ENCODE measurements at places on chromosomes 4 and X.

DNA sequence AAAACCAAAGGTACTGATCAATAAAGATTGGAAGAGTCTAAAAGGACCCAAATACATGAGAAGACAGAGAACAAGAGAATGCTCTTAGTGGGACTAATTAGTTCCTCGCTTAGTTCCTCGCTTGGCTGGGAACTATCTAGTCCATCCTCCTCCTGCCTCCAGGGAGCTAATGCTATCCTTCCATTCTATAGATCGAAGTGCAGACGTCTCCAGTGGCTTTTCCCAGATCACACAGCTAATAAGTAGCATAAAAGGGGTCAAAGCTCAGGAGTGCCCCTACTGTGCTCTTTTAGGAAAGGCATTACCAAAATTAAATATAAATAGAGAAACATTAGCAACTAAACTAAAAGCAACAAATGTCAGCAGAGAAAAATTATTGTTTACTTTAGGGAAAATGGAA is 42.3 kb upstream of the PPARGC1A start:
- H3K27me3 ChIP-seq: no peaks in the 10 kb centered on the region
- no peaks in the 10 kb centered on the region for H3K4me1 ChIP-seq
- no peak overlapping the region for H3K27ac ChIP-seq

- no peak overlapping the region for H3K4me3 ChIP-seq
- no peaks in the 10 kb centered on the region for H3K4me1 ChIP-seq
- no peaks in the 10 kb centered on the region for H3K27me3 ChIP-seq
- H3K36me3 ChIP-seq: peaks cover under 1% of the 10 kb centered on the region
- H3K27ac ChIP-seq: no peak overlapping the region
- no peak for DNase-seq
Measured at GRCh38 chr4:184751585-184751956, 17.7 kb upstream of the CENPU start.

DNA sequence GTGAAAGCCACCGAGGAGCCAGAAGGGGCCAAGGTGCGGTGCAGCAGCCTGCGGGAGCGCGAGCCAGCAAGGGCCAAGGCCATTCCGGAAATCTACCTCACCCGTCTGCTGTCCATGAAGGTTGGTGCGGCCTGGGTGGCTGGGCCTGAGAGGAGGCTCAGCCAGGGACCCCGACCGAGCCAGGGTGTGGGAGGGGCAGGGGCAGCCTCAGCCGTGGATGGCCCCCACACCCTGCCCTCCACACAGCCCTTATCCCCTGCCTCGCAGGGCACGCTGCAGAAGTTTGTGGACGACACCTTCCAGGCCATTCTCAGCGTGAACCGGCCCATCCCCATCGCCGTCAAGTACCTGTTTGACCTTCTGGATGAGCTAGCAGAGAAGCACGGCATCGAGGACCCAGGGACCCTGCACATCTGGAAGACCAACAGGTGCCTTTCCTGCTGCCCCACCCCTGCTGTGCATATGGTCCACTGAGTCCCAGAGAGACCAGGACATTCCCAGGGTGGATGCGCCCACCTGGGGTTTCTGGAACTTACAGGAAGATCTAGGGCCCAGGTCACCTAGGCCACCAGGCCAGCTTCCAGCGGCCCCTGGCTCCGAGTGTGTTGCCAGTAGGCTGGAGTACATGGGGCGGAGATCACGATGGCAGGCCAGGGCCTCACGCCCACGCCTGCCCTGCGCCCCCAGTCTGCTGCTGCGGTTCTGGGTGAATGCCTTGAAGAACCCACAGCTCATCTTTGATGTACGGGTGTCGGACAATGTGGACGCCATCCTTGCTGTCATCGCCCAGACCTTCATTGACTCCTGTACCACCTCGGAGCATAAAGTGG is 3.4 kb upstream of the SRPK3 start:
- no peak overlapping the region for H3K27ac ChIP-seq
- DNase-seq: no peak
- H3K36me3 ChIP-seq: no peaks in the 10 kb centered on the region
- no peaks in the 10 kb centered on the region for H3K27me3 ChIP-seq
- no peak overlapping the region for H3K4me3 ChIP-seq

DNA sequence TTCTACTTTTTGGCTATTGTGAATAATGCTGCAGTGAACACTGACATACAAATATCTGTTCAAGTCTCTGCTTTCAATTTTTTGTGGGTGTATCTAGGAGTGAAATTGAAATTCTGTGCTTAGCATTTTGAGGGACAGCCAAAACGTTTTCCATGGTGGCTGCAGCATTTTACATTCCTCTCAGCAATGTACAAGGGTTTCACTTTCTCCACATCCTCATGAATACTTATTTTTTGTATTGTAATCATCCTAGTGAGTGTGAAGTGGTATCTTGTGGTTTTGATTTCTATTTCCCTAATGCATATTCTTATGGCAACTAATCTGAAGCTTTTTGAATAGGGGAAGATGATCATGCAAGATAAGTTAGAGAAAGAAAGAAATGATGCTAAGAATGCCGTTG is 40.3 kb downstream of the HSPA4L start:
- no peak overlapping the region for H3K27ac ChIP-seq
- H3K36me3 ChIP-seq: no peaks in the 10 kb centered on the region
- peaks cover 2% of the 10 kb centered on the region for H3K27me3 ChIP-seq
- H3K4me3 ChIP-seq: no peak overlapping the region

DNA sequence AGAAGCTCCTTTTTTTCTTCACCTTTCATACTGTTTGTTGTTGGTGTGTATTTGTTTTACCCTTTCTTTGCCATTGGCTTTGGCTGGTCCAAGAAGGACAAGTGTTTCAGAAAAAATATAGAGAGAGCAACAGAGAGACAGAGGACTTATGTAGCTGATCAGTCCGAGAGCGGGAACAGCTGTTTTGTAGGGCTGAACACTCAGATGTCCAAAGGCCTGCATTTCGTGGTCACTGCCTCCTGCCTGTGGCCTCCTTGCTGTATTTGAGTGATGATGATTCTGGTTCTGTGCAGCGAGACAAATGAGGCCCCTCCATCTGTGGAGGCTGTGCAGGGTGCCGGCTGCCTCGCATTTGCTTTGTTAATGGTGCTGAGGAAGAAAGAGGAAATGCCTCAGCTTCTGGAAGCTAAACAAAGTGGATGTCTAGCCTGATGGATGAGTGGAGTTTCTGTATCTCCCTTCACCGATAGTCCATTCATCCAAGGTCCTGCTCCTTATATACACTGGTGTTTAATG is 19.8 kb upstream of the STOX2 start:
- H3K4me1 ChIP-seq: no peaks in the 10 kb centered on the region
- H3K27ac ChIP-seq: no peak overlapping the region
- H3K27me3 ChIP-seq: no peaks in the 10 kb centered on the region
- no peak overlapping the region for H3K4me3 ChIP-seq
- no peak for DNase-seq

GRCh38 chr4:14434483-14434882 is 567.8 kb upstream of the CPEB2 start:
- H3K27me3 ChIP-seq: no peaks in the 10 kb centered on the region
- DNase-seq: no peak
- H3K27ac ChIP-seq: no peak overlapping the region
- no peak overlapping the region for H3K4me3 ChIP-seq

DNA sequence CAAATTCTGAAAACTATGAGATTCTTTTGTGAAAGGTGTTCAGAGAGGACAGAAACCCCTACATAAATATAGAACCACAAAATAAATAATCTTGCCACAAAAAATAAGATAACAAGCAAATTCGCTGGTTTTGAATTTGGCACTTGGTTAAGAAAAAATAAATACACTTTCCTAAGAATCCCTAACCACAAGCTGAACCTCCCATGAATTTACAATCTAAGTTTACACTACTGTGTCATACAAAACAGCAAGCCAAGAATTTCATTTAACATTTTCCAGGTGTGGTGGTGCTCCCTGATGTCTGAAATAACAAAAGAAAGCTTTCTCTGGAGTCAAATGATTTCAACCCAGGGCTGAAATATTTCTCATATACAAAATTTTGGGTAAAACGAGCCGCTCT is 121.0 kb downstream of the KCNIP4 start:
- no peak overlapping the region for H3K27ac ChIP-seq
- no peak overlapping the region for H3K4me3 ChIP-seq
- no peaks in the 10 kb centered on the region for H3K36me3 ChIP-seq
- H3K4me1 ChIP-seq: no peaks in the 10 kb centered on the region
